ENCODE measurements at places on chromosomes 2 and 18. TPM values are rescaled to one million over a fixed set of nuclear protein-coding genes. Genes with fewer than 3 reads are reported as not detected.

FRZB gene
- total RNA-seq, result 0.32 TPM

CPO gene
- total RNA-seq, result not detected

TUBB8B gene
- total RNA-seq, result not detected

ANKRD23 gene
- 2.9 TPM for total RNA-seq

LIMS3 gene
- total RNA-seq, result 2.2 TPM

GCA gene
- total RNA-seq, result 5.7 TPM

SCYGR7 gene
- total RNA-seq, result not detected

MYCN gene
- total RNA-seq, result not detected

RASGRP3 gene
- 26.9 TPM for total RNA-seq

NGEF gene
- 2.1 TPM for total RNA-seq

SNORC gene
- total RNA-seq, result 1.3 TPM

KCTD1 gene
- total RNA-seq, result 14.0 TPM

PRKAG3 gene
- total RNA-seq, result not detected

TMEM37 gene
- not detected for total RNA-seq

CTDP1 gene
- total RNA-seq, result 26.4 TPM

TWSG1 gene
- total RNA-seq, result 258 TPM

STK11IP gene
- total RNA-seq, result 22.2 TPM

AKAIN1 gene
- total RNA-seq, result not detected

SLC9A2 gene
- total RNA-seq, result not detected

UPP2 gene
- total RNA-seq, result not detected

OR6B2 gene
- not detected for total RNA-seq

FBXO41 gene
- 1.5 TPM for total RNA-seq

MEMO1 gene
- 26.4 TPM for total RNA-seq

DCDC2C gene
- not detected for total RNA-seq

TEKT4 gene
- total RNA-seq, result not detected

MEP1B gene
- not detected for total RNA-seq

FARSB gene
- total RNA-seq, result 17.0 TPM
